ENCODE measurements at places on chromosomes 6 and 20.

GRCh38 chr6:80767808-80768207 is 661.3 kb downstream of the BCKDHB start:
- DNase-seq: no peak
- H3K36me3 ChIP-seq: no peaks in the 10 kb centered on the region
- H3K27ac ChIP-seq: no peak overlapping the region

DNA sequence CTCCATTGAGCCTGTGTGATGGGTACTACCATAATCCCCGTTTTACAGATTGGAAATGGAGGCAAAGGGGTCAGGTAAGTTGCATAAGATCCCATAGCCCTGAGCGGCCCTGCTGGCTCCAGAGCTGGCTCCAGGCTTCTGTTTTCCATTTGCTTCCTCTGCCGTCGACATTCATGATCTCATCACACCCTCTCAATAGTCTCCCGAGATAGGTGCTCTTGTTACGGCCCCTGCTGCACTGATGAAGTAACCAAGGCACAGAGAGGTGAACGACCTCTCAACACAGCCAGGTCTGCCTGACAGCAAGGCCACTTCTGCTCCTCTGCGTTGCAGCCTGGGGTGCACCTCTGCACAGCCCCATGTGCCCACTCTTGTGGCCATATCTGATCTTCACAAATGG is 16.9 kb downstream of the CDH22 start:
- H3K27ac ChIP-seq: no peak overlapping the region
- H3K4me3 ChIP-seq: no peak overlapping the region
- H3K36me3 ChIP-seq: no peaks in the 10 kb centered on the region
- no peaks in the 10 kb centered on the region for H3K4me1 ChIP-seq
- no peak for DNase-seq

DNA sequence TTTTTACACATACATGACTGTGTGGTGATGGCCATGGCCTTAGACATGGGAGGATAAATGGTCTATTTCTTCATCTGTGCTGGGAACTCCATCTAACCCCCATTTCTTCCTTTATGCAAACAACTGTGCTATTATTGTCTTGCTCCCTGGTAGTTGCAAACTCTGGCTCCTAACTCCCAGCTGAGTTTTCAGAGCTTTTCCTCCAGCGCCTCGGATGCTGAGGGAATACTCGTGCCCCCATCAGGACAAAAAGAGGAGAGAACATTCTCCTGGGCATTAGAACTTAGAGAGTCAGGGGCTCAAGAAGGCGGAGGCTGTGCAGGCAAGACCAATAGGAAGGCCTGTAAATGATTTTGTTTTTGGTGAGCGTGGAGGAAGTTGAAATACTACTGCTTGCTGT is 2.1 kb downstream of the DAAM2 start:
- DNase-seq: no peak
- H3K36me3 ChIP-seq: no peaks in the 10 kb centered on the region
- H3K4me1 ChIP-seq: no peaks in the 10 kb centered on the region
- no peak overlapping the region for H3K4me3 ChIP-seq

DNA sequence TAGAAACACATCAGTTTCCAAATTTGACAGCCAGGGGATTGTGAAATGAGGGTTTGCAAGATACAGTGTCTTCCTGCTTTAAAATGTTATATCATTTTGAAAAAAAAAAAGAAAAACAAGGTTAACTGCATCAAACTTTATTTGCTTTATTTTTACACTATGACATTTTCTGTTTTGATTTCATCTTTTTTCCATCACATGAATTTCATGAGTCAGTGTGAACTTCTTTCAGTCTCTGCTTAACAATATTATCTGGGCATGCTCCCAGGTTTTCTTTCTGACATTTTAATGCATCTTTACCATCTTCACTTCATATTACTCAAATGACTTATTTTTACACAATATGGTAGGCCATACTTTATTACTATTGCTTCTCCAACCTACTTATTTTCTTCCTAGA is 1.9 kb downstream of the NCOA7 start:
- H3K27ac ChIP-seq: no peak overlapping the region
- peaks cover 17% of the 10 kb centered on the region for H3K4me1 ChIP-seq
- no peaks in the 10 kb centered on the region for H3K27me3 ChIP-seq
- H3K4me3 ChIP-seq: no peak overlapping the region
- H3K36me3 ChIP-seq: peaks cover 2% of the 10 kb centered on the region

- H3K4me3 ChIP-seq: no peak overlapping the region
- H3K27me3 ChIP-seq: no peaks in the 10 kb centered on the region
- H3K27ac ChIP-seq: no peak overlapping the region
- H3K36me3 ChIP-seq: no peaks in the 10 kb centered on the region
- no peak for DNase-seq
Observed at GRCh38 chr6:46704562-46704961, 16.9 kb downstream of the TDRD6 start.

DNA sequence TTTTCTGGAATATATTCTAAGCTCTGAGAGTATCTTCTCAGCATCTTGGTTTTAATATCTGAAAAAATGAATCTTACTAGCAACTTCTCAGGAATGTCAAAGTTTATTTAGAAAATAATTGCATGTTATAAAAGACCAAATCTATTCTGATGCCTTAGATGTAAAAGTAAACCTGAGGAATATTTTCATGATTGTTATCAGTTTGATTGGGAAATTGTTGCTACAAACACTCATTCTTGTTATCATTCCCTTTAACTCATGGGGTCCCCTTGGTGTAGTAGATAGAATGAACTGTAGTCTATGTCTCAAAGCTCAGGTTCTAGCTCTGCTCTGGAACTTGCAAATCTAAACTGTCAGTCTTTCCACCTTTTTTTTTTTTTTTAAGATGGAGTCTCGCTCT is 50.0 kb downstream of the SNRNP48 start:
- no peak for DNase-seq
- H3K4me1 ChIP-seq: no peaks in the 10 kb centered on the region
- H3K36me3 ChIP-seq: no peaks in the 10 kb centered on the region
- no peak overlapping the region for H3K4me3 ChIP-seq
- peaks cover 3% of the 10 kb centered on the region for H3K27me3 ChIP-seq
- H3K27ac ChIP-seq: no peak overlapping the region

DNA sequence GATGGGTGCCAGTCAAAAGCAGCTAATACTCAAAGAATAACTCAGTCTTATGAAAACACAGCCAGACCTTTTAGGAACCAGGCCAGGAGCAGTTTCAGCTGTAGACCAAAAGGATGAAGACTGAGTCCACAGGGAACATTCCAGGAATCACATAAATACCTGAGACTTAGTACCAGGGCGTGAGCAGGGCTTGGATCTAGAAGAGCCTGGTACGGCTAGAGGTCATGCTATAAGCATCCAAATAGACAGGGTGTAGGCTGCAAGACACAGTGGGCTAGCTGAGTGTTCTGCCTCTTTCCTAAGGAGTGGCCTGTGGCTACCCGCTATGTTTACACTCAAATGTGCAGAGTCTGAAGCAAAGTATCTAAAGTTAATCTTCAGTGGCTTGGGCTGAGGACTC is 29.5 kb upstream of the LRRC1 start:
- H3K27me3 ChIP-seq: no peaks in the 10 kb centered on the region
- H3K36me3 ChIP-seq: no peaks in the 10 kb centered on the region
- H3K4me3 ChIP-seq: no peak overlapping the region
- DNase-seq: no peak
- no peak overlapping the region for H3K27ac ChIP-seq

DNA sequence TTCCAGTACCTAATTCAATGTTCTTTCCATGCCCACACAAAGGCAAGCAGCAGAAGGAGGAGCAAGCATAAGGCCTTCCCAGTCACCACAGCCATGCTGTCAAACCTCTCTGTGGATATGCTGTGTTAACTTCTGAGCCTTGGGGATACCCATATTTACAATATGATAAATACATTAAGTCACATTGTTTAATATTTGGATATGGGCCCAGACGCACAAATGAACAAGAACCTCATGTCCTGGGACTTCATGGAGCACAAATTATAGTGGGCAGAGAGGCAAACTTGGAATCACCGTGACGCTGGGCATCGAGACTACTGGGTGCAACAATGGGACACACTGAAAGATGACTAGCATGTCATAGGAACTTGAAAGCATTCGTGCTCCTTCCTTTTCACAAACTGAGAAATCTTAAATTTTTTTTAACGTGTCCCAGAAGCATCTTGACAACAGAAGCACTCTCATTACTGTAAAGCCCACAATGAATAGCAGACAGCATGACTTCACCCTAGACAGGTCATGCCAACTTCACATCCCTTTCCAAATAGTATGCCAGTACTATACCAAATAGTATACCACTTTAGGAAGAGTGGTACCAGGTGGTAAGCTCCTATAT is 16.0 kb downstream of the SOD2 start:
- H3K4me3 ChIP-seq: no peak overlapping the region
- no peaks in the 10 kb centered on the region for H3K27me3 ChIP-seq
- H3K27ac ChIP-seq: no peak overlapping the region

- no peak overlapping the region for H3K4me3 ChIP-seq
- no peak for DNase-seq
- no peaks in the 10 kb centered on the region for H3K36me3 ChIP-seq
- H3K27ac ChIP-seq: no peak overlapping the region
Observed at GRCh38 chr6:164507206-164507940, 802.0 kb downstream of the C6orf118 start.

- no peaks in the 10 kb centered on the region for H3K27me3 ChIP-seq
- no peak for DNase-seq
- H3K27ac ChIP-seq: no peak overlapping the region
- H3K4me1 ChIP-seq: no peaks in the 10 kb centered on the region
- H3K4me3 ChIP-seq: no peak overlapping the region
- no peaks in the 10 kb centered on the region for H3K36me3 ChIP-seq
Observed at GRCh38 chr6:68760941-68761676, 126.0 kb downstream of the ADGRB3 start.

- H3K27me3 ChIP-seq: no peaks in the 10 kb centered on the region
- H3K4me3 ChIP-seq: no peak overlapping the region
- no peaks in the 10 kb centered on the region for H3K4me1 ChIP-seq
- no peak overlapping the region for H3K27ac ChIP-seq
Observed at GRCh38 chr6:25615471-25615870, 36.5 kb upstream of the SCGN start.

DNA sequence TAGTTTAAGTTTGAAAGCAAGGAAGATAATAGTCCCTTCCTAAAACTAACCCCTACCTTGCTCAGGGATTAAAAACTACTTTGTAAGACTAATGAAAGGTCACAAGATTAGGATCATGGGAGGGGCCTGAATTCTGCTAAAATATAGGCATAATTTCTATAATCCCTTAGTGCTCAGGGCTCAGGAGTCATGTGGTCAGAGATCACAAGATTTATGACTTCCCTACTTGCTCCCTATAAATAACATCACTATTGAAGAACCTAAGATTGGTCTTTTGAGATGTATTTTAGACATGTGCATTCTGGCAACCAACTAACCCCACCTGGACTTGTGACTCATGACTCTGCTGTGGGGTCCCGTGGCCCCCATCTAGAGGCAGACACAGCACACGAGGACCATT is 81.1 kb downstream of the STMND1 start:
- H3K4me3 ChIP-seq: no peak overlapping the region
- no peak overlapping the region for H3K27ac ChIP-seq
- no peak for DNase-seq
- no peaks in the 10 kb centered on the region for H3K4me1 ChIP-seq
- no peaks in the 10 kb centered on the region for H3K36me3 ChIP-seq

DNA sequence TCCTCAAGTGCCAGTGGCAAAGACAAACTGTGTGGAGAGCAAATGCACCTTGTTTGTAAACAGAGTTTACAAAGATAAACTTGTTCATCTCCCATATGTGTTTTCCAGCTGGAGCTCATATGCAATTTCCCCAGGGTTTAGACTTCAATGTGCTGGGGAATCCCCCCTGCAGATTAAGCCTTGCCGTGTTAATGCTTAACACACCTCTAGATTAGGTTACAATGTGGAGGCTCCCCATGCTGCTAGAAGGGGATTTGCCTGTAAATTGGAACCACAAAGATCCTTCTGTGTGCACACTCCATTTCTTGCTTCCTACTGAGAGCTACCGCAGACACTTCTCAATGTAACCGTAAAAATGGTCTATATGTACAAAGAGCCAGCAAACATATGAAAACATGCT is 263.1 kb downstream of the TBX18 start:
- H3K27ac ChIP-seq: no peak overlapping the region
- H3K4me1 ChIP-seq: no peaks in the 10 kb centered on the region
- H3K27me3 ChIP-seq: no peaks in the 10 kb centered on the region
- H3K36me3 ChIP-seq: no peaks in the 10 kb centered on the region
- DNase-seq: no peak

GRCh38 chr6:144474290-144474689 is 189.2 kb downstream of the UTRN start:
- peaks cover under 1% of the 10 kb centered on the region for H3K4me1 ChIP-seq
- H3K4me3 ChIP-seq: no peak overlapping the region
- H3K27ac ChIP-seq: no peak overlapping the region
- DNase-seq: no peak
- H3K27me3 ChIP-seq: no peaks in the 10 kb centered on the region

DNA sequence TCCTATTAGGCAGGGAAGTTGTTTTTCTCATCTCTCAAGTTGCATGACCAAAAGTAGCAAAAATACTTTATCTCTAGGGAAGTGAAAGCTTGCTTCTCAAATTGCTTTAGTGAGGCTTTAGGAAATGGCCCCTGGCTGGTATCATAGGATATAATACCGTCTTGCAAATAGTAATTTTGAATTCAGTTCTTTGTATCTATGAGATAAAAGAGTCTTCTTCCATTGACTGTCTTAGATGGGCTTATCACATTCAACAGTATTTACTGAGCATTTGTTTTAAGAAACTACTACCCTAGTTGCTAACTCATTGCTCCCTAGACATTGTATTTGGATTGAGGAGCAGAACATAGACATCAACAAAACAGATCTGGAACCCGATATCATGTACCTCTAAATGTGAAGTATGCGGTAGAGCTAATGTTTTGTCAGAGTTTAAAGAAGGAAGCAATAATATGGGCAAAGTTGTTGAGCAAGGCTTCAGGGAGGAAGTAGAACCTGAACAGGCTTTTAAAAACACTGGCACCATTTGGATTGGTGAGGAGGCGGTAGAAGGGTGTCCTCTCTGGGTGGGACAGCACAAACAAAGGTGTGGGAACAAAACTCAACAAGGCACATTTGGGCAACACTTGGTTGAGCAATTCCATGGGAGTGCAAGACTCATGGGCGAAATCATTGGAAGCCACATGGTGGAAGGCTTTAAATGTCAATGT is 101.5 kb downstream of the SGK1 start:
- H3K4me3 ChIP-seq: no peak overlapping the region
- H3K36me3 ChIP-seq: no peaks in the 10 kb centered on the region
- H3K27ac ChIP-seq: no peak overlapping the region
- H3K4me1 ChIP-seq: no peaks in the 10 kb centered on the region
- no peak for DNase-seq
- H3K27me3 ChIP-seq: no peaks in the 10 kb centered on the region

Data from T-cell (primary cell).